ENCODE measurements at places on chromosomes 7 and 10.

DNA sequence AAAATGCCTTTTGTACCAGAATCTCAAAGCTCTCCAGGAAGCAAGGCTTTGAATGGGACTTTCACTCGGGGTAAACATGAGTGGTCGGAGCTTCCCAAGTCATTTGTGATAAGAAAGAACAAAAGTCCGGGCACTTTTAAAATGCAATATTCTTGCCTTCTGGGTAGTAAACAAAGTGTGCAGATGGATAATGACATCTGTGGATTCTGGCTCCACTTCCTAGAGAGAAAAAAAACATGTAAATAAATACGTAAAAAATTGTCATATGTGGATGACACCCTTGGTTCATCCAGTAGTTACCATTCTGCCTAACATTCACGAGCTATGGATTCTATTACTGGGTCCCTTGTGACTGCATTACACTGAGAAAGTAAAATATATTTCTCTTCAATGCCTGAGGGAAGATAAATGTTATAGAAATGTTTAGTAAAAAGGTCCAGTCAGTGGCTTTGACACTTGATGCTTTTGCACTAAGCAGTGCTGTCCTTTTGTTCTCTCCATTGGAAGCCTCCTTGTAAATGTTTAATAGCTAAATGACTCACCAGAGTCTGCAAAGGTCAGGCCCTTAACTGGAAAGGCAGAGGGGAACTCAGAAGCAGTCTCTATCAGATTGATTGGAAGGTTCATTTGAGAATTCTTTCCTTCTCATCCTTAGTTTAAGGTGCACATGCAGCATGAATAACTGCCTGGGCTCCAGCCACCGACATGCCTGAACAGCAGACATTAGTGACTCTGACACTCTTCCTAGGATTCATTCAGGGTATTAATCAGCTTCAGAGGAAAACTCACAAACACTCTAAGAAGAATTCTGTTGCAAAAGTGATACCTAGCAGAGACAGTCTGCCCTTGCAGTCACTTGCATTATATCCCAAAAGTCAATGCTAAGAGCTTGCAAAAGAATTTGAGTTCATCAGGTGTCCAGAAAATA, 11.7 kb upstream of the EDRF1 start:
- DNase-seq = no peak

GRCh38 chr10:100998991-100999741, 442 bp upstream of the LZTS2 start:
- DNase-seq = peak; percentile 45

- no peak for DNase-seq
Observed at GRCh38 chr7:45663965-45664633, 89.9 kb downstream of the ADCY1 start.

DNA sequence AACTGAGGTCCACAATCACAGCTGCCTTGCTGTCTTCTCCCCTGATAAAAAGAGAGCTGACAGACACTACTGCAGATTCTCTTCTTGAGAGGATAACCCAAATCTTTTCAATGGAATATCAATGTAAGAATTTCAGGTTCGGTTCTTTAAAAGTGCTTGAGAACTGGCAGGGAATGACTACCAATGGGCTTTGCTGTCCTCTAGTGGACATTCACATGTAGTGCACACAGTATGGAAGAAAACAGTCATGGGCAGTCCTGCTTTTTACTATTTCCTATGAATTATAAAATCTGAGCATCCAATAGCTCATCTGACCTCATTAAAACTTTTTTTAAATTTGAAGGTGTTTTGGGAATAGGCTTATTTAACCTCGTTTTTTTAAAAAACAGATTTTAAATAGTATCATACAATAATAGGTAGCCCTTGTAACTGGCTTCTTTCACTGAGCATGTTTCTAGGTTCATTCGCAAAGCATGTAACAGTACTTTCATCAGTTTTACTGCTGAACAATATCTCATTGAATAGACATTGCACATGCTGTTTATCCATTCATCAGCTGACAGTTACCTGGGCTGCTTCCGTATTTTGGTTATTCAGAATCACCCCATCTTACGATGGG, 18.3 kb downstream of the FZD9 start:
- no peak for DNase-seq

- DNase-seq = no peak
Observed at GRCh38 chr10:26759008-26759407, 61.5 kb downstream of the PDSS1 start.

GRCh38 chr10:52632591-52632990, 140.0 kb downstream of the MBL2 start:
- no peak for DNase-seq

DNA sequence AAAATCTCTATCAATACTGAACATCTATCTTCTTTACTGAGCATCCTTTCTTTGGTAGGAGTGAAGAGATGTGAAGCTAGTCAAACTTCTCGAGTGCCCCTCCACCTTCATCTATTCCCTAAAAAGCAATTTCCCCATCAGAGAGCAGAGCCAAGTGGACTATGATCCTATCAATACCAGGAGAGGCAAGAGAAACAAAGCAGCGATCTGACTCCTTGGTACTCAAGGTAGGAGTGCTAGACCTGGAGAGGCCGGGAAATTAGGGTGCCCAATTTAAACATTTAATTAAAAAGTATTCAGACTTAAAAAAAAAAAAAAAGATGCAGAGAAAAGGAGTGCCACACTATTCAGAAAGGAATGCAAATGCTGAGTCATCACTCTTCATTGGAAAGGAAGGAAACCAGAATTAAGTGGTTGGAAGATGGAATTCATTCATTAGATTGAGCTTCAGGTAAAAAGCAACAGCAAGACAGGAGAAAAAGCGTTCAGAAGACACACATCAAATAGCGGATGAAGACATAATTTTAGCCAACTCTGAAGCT, 1.6 kb downstream of the TIAL1 start:
- DNase-seq = no peak

DNA sequence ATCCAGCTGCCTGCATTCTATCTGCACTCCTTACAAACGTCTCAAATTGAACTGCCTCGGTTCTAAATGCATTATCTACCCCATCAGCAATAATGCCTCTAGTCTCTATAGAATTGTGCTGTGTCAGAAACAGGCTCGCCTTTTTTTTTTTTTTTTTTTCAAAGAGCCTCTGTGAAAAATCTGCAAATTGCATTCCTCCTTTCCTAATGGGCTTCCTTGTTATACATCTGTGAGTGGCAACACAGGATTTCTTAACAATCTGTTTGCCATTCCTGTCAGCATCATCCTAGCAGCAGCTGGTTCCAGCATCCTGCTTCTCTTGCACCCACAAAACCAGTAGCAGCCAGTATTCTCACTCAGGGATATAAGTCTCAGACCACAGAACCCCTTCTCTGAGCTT, 413.5 kb upstream of the SEMA3D start:
- no peak for DNase-seq

GRCh38 chr10:35388682-35389081, 52.4 kb downstream of the CCNY start:
- DNase-seq = no peak

GRCh38 chr7:157660971-157661610, 324.3 kb downstream of the DNAJB6 start:
- no peak for DNase-seq

DNA sequence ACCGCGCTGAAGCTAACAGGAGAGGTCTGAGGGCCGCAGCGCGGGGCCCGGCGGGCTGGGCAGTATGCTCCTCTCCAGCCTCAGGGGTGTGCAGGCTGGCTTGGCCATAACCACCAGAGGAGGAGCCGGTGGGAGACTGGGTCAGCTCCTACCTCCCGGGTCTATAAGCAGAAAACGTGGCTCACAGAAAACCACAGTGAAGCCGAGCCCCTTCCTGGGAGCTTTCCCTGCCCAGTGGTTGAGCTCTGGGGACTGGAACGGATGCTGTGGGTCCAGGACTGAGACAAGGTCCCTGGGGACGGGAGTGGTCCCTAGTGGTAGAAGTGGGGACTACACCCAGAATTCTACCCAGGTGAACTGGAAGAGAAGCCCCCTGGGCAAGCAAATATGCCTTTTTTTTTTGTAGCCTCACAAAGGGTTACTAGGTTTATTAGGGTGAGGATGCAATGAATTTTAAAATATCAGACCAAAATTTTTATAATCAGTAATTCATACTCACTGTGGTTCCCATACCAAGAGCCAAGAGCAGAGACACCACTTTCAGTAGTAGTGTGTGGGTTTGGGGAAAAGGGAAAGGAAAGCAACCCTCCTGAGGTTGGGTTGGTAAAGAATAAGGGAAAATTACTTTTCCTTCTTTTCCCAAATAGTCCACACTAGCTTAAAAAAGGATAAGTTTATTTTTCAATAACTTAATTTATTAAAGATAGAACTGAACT, 67.9 kb upstream of the PRKCQ start:
- peak; percentile 44 for DNase-seq

GRCh38 chr7:112143582-112143981, 62.6 kb downstream of the DOCK4 start:
- DNase-seq = no peak
